ENCODE measurements at places on chromosomes 3 and 15.

DNA sequence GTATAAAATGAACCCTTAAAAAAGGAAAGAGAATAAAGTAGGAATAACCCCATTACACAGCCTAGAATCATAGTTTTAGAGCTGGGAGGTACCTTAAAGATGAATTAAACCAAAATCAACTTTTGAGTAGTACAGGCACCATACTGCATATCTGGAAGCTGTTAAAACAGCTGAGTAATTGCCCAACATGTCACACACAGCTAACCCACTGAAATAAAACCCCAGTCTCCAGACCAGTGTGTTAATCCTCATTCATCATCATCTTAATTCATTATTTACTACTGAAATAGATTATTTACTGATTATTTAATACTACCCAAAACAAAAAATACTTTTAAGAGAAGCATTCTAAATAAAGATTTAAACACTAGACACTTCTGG is 52.8 kb downstream of the GPR160 start:
- DNase-seq, result no peak

DNA sequence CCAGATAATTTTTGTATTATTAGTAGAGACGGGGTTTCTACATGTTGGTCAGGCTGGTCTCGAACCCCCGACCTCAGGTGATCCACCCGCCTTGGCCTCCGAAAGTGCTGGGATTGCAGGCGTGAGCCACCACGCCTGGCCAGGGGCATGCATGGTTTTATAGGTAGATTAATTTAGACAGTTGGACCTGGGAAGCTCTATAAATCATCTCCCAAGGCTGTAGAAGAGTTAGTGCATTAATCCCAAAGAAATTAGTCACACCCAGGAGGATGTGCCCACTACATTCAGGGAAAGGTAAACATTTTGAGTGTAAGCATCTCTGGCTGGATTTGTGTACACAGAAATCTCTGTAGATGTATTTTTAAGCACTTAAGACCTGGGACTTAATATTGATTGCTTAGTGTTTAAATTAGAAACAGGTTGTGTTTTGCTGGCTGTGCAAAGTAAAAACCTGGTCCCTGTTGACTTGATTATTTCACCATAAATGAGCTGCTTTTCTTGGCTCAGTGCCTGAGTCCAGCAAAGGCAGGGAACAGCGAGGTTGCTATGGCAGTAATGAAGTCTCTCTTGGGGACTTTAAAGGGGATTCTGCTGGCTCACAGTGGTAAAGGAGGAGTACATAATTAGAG is 19.2 kb downstream of the EXOSC7 start:
- no peak for DNase-seq

- DNase-seq, result no peak
These were observed at the start of gene RARB for GRCh38 chr3:25427942-25428788. RARB (plus strand) TSS chr3:25428263; CDS start chr3:25428732, 469 bp downstream.

- no peak for DNase-seq
These were observed 272.8 kb upstream of the ARRDC4 start for GRCh38 chr15:97687654-97688053.

DNA sequence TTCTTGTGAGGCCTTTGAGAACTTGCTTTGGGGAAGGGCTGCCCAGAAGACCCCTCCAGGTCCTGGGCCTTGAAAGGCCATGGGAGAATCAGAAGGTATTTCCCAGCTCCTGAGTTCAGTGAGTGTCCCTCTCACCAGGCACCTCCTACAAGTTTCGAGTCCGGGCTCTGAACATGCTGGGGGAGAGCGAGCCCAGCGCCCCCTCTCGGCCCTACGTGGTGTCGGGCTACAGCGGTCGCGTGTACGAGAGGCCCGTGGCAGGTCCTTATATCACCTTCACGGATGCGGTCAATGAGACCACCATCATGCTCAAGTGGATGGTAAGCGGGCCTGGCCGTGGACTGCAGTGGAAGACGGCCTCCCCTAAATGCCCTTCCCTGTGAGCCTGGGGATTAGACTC is 68.3 kb downstream of the BOC start:
- no peak for DNase-seq

GRCh38 chr3:100480081-100480480 is 12.3 kb upstream of the TMEM45A start:
- no peak for DNase-seq

GRCh38 chr3:66639809-66640356 is 139.1 kb upstream of the LRIG1 start:
- no peak for DNase-seq

GRCh38 chr3:31064021-31064420 is 169.6 kb upstream of the GADL1 start:
- DNase-seq, result no peak

GRCh38 chr3:171565481-171566058 is 105.4 kb upstream of the TNIK start:
- DNase-seq, result no peak

- DNase-seq, result no peak
These were observed 488.8 kb upstream of the DPPA4 start for GRCh38 chr3:109825971-109826810.

GRCh38 chr15:77417602-77418001 is 2.3 kb downstream of the PEAK1 start:
- DNase-seq, result no peak

GRCh38 chr15:28023933-28024888 is 74.9 kb downstream of the OCA2 start:
- DNase-seq, result no peak

DNA sequence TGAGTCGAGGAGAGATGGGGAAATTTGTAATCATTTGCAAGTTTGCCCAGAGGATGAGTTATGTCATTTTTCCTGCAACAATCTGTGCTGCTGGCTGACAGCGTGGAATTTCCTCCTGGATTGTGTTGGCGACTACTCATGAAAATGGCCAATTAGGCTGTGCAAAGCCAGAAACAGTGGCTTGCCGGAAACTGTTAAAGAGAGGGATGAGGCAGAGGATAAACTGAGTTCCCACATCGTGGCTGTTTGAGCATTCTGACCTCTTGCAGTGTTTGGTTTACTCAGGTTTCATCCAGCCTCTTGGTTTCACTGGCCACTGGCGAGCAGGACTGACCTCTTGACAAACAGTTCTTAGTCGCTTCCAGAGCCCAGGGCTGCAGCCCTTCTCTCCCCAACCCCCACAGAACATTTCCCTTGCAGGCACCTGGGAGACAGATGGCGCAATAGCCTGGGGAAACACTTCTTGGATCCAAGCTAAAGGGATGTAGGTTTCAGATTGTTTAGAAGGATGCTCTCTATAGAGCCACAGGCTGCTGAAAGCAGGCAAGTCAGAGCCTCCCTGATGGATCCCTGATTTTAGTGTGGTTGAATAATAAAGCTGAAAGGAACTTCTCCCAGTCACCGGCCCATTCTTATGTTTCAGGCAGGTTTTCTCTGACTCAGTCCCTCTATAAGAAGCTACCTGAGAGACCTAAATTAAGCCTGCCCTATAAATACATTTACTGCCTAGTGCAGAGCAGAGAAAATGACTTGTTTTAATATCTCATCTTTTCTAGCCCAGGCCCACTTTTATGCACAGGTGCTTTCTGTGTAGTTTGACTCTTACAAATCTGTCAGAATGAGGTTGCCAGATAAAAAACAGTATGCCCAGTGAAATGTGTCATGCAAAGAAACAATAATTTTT is 92.8 kb upstream of the UBE2E1 start:
- no peak for DNase-seq

DNA sequence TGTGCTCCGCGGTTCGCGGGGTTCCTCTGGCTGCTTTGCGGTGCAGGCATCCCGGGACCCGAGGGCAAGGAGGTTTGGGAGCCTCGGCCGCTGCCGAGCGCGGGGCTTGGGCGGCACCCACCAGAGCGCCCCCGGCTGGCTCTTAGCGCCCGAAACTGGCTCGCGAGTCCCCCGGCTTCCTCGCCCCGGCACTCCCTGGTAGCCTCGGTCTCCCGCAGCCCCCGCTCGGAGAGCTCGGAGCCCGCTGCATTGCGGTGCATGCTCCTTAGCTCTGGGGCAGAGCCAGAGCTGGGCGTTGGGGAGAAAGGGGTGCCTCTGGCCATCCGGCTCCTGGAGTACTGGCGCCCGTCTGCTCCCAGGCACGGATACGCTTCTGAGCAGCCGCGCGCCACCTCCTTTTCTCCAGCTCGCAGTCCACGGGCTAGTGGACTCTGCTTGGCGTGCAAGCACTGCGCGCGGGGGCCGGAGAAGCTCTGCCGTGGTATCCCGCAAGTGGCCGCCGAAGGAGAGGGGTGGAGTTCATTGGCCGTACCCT is 753 bp downstream of the EPHB1 start:
- DNase-seq, result no peak

DNA sequence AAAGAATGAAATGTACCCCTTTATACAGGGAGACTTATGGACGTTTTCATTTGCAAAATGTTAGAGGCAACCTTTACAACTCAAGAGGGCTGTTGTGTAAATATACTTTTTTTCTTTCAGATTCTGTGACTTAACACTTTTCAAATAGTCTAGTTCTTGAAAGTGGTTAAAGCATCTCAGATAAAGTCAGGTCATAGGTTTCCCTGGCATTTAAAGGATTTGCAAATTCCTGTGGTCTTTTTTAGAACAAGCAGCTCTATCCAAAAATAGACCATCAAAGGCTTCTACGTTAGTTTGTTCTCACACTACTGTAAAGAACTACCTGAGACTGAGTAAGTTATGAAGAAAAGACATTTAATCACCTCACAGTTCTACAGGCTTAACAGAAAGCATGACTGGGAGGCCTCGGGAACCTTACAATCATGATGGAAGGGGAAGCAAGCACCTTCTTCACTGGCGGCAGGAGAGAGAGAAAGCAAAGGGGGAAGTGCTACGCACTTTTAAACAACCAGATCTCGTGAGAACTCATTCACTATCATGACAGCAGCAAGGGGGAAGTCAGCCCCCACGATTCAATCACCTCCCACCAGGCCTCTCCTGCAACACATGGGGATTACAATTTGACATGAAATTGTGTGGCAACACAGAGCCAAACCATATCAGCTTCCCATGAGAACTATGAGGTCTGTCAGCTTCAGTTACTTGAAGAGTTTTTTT is 23.3 kb upstream of the GABRR3 start:
- DNase-seq, result no peak

Data from T follicular helper cell (primary cell).